ENCODE measurements at places on chromosomes 6 and 20.

- no peak for DNase-seq
Measured at GRCh38 chr20:13739731-13740649, 44.7 kb downstream of the ESF1 start.

DNA sequence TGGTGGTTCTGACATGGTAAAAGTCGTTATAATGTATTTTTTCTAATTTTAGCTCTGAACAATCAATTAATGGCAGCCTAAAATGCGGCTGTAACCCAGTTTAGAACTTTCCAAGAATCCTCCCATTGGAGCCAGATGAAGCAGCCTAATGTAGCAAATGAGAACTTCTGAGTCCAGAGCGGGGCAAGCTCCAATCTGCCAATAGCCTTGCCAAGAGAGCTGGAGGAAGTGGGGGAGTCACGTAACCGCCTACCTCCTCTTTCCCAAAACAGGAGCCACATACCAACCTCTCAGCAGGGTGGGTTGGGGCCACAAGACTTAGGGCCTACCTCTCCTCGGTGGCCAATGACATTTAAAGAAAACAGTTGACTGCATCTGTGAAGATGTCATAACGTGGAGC, 230.6 kb downstream of the SOD2 start:
- no peak for DNase-seq

DNA sequence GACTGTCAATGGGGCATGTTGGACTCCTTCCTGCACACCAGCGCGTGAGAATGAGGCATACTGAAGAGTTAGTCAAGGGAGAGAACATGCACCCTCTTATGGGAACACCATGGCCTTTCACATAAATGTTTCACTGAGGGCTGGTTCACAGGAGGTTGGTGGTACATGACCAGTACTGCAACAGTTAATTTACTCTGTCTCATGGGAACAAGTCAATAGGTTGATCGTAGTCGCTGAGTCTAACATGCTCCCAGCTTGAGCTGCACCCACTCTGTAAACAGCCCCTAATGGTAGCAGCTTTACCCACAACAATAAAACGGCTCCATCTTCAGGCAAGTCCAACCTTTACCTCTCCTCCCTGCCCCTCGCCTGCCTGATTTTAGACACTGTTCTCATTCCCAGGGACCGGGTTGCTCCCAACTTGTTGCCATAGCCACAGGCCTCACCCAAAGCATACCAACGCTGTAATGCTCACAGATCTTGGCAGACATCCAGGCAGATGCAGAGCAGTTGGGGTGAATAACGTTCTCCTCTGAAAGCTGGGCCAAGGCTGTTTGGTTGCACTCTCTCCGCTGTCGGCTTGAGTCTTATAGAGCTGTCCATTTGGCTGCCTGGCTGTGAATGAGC, 111.3 kb downstream of the LY86 start:
- DNase-seq, result no peak

DNA sequence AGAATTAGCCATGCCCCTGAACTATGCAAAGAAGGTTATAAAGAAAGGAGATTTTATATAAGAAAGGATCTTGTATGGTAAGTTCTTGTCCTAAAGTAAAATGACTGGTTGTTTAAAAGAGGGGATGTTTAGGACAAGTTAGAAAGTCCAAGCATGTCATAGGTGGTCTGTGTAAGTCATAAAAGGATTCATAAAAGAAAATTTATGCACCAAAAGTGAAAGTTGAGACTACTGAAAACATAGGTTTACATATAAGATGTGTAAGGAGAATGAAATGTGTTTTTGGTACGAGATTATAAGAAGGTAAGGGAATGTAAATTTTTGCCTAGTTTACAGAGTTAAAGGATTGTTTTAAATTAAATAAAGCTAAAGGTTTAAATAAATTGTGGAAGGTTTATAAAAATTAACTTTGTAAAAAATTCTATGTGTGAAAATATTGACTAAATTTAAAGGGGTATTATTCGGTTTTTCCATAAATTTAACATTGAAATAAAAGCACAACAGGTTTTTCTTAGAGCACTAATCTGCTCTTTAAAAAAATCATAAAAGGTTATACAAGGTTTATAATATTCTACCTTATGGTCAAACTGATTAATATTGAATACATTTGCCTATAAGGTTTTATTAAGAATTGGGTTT, 93.6 kb upstream of the UST start:
- DNase-seq, result no peak

GRCh38 chr6:136696238-136696637, 96.0 kb downstream of the MAP3K5 start:
- DNase-seq, result no peak

DNA sequence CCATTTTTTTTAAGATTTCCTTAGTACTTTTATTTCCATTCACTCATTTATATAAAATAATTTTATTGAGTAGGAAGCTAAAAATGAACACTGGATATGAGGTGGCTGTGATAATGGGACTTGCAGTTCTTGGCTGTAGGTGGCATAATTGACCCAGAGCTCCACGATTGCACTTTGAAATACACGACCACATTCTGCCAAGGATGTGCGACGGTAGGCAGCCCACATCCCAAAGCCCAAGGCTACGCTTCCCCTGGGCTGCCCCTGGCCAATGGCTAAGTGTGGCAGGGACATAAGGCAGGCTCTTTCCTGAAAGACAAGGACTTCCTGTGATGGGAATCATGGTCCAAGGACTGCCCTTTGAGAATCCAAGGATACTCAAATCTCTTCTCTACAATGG, 43.7 kb upstream of the ADTRP start:
- no peak for DNase-seq

DNA sequence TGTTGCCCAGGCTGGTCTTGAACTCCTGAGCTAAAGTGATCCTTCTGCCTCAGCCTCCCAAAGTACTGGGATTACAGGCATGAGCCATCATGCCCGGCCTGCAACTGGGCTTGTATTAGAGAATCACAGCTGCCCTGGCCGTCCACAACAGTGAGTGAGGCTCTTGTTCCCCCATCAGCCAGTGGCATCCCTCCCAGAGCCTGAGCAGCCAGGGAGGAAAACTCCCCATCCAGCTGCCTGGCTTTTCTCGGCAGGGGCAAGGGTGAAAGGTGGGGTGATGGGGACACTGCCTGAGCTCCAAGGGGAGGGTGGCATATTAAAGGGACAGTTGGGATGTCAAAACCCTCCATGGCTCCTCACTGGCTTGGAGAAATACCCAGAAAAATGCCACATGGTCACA, 185.6 kb downstream of the NFATC2 start:
- no peak for DNase-seq

DNA sequence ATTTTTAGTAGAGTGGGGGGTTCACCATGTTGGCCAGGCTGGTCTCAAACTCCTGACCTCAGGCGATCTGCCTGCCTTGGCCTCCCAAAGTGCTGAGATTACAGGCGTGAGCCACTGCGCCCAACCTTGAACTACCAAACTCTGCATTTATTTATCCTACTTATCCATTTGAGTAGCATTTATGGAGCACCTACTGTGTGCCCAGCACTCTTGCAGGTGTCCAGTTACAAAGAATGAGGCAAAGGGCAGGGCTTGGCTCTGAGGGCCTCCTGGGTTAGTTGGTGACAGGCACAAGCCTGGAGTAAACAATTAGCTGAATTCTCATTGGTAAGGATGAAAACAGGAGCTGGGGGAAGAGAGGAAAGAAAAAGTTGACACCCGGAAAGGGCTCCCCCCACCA, 93.4 kb upstream of the FOXP4 start:
- DNase-seq, result no peak

DNA sequence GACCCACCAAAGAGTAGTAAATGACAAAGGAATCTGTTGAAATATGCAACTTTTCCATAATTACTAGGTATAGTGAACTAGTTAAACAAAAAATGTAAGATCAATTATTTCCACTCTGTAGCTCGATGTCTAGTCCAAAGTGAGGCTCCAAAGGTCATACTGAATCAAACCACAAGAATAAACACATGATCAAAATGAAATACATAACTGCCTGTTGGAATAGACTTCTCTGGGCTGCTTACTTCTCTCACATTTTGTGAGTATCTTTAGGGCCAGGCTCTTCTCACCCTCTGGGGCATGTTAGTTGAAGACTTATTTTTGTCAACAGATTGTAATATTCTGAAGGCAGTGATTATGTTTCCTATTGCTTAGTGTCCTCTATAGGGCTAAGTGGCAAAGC, 103.7 kb upstream of the TMEM170B start:
- DNase-seq, result no peak

- DNase-seq, result no peak
Measured at GRCh38 chr20:41174782-41175181, 37.4 kb downstream of the PLCG1 start.

DNA sequence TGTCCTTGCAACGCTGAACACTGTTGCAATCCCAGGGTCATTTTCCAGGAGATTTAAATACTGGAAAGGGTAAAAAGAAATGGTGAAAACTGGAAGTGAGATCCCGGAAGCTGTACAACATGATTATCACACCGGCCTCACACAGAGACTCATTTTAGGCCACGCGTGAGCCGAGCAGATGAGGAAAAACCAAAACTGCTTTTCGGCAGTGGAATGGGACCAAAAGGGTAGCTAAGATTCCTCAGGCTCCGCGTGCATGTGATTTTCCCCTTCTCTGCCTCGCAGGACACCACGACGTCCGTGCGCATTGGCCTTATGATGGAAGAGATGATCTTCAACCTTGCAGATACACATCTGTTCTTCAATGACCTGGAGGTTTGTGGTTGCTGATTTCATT, 213.7 kb downstream of the ZMYND8 start:
- DNase-seq, result no peak
